ENCODE measurements at places on chromosomes 3 and 15. TPM values are rescaled to one million over a fixed set of nuclear protein-coding genes. Genes with fewer than 3 reads are reported as not detected.

The DHX30 gene
- total RNA-seq, result 73.4 TPM

The CTXN2 gene
- total RNA-seq, result not detected

The ACTC1 gene
- not detected for total RNA-seq

The HGD gene
- 0.32 TPM for total RNA-seq

The SEMA3G gene
- total RNA-seq, result 61.1 TPM

The TICRR gene
- total RNA-seq, result 2.6 TPM

The CAPN3 gene
- 0.15 TPM for total RNA-seq

The CEMIP gene
- 0.46 TPM for total RNA-seq

All from epithelial cell of umbilical artery (primary cell).